AG20443 (cell line): ENCODE measurements at places on chromosomes 7 and 10.

- no peak for DNase-seq
Observed at GRCh38 chr7:55992346-55992745, 28.0 kb downstream of the NIPSNAP2 start.

GRCh38 chr10:101710059-101710695, 15.2 kb upstream of the FBXW4 start:
- DNase-seq: no peak

GRCh38 chr7:33040803-33041516, 21.6 kb downstream of the NT5C3A start:
- peak; percentile 14 for DNase-seq

DNA sequence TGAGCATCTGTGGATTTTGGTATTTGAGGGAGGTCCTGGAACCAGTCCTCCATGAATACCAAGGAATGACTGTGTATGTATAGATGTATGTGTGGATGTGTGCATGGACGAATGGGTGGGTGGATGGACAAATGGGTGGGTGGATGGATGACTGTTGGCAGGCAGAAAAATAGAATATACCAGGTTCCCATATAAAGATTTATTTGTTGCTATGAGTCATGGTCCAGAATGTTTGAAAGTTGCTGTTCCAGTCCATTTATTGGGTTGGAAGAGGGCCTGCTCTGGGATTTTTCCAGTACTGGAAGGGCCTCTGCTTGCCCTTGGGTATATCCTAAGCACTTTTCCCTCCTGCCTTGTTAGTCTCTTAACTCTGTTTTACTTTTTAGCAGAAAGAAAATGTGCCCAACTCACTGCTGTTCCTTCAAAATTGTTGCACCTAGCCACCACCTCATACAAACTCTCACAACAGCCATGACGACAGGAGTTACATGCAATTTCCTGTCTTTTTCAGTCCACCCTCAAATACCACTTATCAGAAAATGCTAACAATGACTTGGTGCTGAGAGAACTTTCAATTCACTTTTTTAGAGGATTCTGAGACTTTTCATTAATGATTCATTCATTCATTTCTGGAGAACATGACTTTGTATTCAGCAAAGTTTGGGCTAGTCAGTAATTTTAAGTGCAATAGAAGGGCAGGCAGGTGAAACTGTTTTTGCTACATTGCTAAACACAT, 108.1 kb downstream of the EEPD1 start:
- no peak for DNase-seq

GRCh38 chr10:48943096-48943495, 3.5 kb upstream of the LRRC18 start:
- no peak for DNase-seq

- DNase-seq: no peak
Observed at GRCh38 chr7:107173691-107174406, 5.0 kb downstream of the HBP1 start.

DNA sequence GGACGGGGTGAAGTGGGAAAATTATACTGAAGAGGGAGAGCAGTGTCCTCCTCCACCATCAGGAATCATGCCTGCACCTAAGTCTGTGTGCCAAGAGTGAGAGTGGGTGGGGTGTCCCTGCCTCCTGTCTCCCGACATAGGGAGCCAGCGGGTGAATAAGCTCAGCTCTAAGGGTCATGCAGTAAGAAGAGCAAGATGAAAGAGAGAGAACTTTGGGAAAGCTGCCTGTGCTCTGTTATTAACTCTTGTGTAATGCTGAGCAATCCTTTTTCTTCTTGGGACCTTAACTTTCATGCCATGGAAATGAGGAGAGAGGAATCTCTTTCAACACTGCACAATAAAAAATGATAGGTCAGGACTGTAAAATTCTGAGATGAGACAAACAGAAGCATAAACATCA, 7.9 kb upstream of the TCAF1 start:
- peak; percentile 33 for DNase-seq

- DNase-seq: no peak
Observed at GRCh38 chr7:117530390-117530789, 50.6 kb downstream of the CFTR start.

DNA sequence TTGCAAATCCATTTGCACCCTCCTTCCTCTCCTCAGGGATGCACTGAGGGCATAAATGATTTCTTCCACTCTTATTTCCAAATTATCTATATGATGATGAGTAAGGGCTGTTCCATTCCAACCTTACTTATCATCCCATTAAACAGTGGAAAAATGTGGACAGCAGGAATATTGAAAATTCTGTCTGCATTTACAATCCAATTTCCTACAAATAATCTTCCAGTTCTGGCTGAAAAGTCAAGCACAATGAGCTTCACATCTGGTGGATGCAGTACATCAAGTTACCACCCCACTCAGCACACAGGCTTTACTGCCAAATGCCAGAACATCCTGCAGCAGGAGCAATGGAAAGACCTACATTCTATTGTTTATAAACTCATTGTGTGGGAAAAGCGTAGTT, 345.0 kb upstream of the STEAP1 start:
- no peak for DNase-seq

- peak; percentile 76 for DNase-seq
Observed at GRCh38 chr7:130010689-130011412, 40.3 kb downstream of the ZC3HC1 start.

DNA sequence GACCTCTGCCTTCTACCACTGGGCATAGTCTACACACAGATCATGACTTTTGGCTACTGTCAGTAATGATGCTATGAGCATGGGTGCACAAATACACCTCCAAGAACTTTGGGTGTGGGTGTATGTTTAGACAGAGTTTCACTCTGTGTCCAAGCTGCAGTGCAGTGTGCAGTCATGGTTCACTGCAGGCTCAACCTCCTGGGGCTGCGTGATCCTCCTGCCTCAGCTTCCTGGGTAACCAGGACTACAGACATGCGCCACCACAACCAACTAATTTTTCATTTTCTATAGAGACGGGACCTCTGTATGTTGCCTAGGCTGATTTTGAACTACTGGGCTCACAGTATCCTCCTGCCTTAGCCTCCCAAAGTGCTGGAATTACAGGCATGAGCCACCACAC, 194.4 kb downstream of the NSUN6 start:
- no peak for DNase-seq

DNA sequence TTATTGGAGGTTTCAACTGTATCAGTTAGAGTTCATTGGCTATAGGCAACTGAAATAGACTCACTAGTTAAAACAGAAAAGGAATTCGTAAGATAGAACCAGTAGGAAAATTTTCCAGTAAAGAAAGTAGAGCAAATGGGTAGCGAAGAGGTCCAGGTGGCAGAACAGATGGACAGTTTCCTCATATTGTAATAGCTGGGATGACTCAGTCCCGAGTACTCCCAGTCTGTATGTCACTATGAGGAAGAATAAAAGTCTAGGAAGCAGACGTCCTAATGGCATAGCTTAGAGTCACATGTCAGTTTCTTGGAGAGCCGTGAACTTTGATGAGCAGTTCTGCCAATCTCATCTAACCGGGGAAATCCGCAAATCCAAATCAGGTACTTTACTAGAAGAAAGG, 95.3 kb downstream of the RNF32 start:
- DNase-seq: no peak

DNA sequence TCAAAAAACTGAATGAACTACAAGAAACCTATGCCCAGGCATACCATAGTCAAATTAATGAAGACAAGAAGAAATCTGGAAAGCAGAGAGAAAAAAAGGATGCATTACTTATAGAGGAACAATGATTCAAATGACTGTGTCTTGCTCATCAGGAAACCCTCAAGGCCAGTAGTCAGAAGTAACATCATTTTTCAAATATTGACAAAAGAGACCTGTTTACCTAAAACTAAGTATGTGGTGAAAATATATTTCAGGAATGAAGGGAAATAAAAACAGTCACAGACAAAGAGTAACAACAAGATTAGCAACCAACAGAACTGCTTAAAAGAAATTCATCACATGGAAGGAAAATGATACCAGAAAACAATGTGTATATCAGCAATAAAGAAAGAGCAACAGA, 128.4 kb downstream of the ALOX5 start:
- no peak for DNase-seq

DNA sequence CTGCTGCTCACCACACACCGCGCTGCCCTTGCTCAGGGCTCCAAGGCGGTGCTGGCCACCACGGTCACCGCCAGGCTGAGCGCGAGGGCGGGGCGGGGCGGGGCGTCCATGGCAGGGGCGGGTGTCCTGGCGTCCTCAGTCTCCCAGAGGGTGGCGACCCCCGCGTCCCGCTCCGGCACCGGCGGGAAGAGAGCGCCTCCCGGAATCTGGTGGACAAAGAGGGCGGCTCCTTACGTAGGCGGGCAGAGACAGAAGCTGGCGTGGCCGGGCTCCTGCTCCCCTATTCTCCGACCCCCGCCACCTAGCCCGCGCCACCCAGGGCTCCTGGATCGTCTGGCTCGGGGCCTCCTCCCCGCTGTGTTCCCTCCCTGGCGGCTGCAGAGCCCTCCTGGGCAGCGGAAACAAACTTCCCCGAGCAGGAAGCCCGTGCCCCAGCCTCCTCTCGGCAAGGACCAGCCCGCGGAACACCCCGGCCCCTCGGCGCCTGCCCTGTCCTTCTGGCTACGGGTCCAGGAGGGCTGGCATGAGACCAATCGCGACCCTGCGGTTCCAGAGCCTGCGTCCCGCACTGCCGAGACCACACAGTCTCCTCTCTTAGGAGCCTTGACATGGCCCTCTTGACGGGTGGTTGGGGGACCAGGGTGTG, 133.8 kb upstream of the ZNF92 start:
- DNase-seq: peak; percentile 27

DNA sequence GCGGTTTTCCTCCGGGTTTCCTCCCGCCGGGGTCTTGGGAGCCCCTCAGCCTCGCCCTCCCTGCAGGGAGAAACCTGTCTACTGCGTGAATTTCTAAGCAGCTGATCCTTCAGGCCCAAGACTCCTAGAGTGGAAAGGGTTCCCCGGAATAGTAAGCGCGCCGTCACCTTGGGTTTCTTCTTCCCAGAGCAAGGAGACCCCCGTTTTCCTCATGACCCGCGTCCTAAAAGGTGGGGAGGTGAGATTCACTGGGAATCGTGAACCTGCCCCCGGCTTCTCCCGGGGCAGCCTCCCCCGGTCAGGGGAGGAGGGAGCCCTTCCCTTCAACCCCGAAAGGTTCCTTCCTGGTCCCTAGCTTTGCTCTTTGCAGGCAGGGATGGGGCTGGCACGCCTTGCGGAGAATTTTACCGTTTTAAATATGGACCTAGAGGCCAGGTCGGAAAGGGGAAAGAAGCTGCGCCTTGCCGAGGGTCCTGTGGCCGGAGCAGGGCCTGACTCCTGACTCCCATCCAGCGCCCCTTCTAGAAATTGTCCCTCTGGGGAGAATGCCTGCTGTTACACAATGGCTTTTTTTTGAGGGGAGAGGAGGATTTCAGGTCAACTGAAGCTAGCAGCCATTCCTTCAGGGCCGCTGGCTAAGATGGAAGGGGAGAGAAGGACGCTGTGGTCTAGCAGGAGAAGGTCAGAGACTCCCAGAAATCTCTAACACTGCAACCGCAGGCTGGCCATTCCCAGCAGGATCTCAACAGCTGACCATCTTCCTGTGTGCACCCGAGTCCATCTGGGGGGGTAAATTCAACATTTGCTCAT, 11.6 kb upstream of the MNX1 start:
- no peak for DNase-seq

DNA sequence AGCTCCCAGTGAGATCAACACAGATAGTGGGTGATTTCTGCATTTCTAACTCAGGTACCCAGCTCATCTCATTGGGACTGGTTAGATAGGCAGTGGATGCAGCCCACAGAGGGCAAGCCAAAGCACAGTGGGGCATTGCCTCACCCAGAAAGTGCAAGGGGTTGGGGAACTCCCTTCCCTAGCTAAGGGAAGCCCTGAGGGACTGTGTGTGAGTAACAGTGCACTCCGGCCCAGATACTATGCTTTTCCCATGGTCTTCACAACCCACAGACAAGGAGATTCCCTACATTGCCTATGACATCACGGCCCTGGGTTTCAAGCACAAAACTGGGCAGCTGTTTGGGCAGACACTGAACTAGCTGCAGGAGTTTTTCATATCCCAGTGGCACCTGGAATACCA, 62.8 kb downstream of the PPP1R3A start:
- no peak for DNase-seq

GRCh38 chr10:66925896-66926715, at the start of gene LRRTM3:
LRRTM3 (plus strand) TSS chr10:66926036.
- DNase-seq: peak; percentile 74

DNA sequence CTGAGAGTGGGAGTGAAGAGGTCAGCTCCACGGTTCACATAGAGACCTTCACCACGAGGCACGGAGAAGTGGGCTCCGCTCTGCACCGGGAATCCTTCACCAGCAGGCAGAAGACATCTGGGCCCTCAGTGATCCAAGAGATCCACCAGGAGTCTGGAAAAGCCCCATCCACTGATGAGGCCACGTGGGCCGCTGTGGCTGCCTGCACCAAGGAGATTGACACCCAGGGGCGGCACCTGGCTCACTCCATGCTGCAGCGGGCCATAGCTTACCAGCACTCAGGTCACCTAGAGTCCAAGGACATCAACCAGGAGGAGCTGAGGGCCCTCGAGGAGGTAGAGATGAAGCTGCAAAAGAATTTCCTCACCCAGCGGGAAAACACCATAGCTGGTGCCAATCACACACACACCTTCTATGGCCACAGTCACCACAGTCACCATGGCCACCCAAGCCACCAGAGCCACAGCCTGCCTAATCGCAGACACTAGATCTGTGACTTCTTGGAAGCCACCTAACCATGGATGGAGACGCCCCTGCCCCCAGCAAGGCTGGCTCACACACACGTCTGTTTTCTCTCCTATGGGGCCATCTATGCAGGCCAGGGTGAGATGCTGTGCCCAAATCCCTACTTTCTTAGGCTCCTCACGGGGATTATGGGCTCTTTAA, 694 bp downstream of the C10orf62 start:
- no peak for DNase-seq

GRCh38 chr10:1762076-1762475, 24.8 kb upstream of the ADARB2 start:
- no peak for DNase-seq

DNA sequence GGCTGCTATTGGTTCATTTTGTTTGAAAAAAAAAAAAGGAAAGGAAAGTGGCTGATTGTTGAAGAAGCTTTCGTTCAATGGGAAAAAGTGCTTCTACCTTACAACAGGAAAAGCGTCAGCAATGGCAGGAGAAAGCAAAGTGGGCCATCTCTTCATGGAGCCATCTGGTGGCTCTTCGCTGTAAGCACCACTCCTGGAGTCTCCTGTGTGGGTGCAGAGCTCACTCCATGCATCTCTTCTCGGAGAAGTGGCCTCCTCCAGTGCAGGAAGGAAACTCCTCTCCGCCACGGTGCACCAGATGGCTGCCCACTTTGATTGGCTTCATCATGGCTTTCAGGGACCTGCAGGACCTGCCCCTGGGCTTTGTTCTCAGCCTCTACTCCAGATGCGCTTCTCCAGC, 250.9 kb downstream of the PTEN start:
- DNase-seq: peak; percentile 25

GRCh38 chr7:30090111-30090510, 44.7 kb upstream of the MTURN start:
- DNase-seq: no peak

DNA sequence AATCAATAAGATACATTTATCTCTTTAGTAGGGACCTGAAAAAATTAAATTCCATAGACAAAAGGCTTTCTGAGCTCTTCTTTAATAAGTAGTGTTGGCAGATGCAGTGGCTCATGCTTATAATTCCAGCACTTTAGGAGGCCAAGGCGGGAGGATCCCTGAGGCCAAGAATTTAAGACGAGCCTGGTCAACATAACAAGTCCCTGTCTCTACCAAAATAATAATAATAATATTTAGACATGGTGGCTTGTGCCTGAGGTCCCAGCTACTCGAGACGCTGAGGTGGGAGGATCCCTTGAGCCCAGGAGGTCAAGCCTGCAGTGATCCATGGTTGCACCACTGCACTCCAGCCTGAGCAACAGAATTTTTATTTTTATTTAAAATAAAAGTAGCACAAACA, 280.8 kb downstream of the ADK start:
- DNase-seq: no peak

GRCh38 chr7:76201732-76202665, at the start of gene SRRM3:
SRRM3 (plus strand) TSS chr7:76201896; CDS start chr7:76235067, 33,171 bp downstream.
- DNase-seq: peak; percentile 94
